ENCODE measurements at places on chromosomes 13 and 19.
A peak's percentile ranks its signal among the peaks of the same experiment; 100 is the strongest.

DNA sequence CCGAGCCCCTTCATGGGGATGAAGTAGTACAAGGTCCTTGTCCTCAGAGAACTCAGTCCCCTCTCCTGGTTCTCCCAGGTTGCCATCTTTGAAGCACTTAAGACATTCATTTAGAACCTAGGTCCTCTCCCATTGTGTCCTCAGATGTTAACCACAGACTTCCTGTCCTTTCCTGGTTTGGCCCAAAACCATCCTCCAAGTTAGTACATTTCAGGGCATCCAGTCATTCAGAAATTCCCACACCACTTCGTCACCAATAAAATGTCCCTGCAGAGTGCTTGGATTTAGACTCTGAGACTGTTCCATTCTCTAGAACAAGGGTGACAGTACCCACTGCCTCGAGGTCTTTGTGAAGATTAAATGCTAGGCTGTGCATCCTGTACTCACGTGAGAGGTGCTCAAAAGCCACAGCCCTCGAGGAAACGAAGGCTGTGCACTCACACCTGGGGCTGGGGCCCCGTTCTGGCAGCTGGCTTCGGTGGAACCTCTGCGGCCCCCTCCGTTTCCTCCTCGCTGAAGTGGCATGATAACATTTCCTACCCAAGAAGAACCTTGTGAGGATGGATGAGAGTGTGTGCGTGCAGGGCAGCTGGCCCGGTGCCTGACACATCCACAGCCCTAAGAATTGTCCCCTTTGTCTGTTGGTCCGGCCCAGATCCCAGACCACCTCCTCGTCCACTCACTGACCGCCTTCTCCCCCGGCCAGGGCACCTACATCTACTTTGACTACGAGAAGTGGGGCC lies 4.7 kb downstream of the LENG1 start:
- peak; percentile 43 for DNase-seq

GRCh38 chr13:111280681-111281585 lies 39.5 kb upstream of the TEX29 start:
- DNase-seq: no peak

DNA sequence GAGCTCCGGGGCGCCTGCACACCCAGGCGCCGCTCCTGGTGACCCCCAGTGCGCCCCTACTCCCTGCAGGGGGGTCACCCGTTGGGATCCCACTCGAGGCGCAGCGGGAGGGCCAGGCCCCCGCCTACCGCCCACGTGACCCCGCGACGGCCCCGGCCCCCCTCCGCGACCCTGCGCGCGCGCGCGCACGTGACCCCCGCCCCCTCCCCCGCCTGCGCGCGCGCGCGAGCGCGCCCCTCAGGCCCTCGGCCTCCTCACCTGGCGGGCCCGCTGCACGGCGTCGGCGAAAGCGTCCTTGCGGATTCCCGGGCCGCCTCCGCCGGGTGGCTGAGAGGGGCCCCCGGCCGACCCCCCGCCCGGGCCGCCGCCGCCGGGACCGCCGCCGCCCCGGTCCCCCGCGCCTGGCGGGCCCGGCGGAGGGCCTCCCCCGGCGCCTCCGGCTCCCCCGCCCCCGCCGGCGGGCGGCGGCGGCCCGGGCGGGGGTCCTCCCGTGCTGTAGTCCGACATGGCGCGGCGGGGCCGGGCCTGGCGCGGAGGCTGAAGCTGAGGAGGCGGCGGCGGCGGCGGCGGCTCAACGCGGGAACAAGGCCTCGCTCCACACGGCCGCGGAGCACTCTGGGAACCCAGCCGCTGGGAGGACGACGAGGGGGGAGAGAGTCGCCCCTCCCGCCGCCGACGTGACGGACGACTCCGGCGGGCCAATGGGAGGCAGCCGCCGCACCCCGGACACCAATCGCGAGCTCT lies at the start of gene KHSRP:
KHSRP (minus strand) TSS at position 617 of the 744 bp plus-strand sequence; CDS start at position 507, 110 bp downstream.
- DNase-seq: peak; percentile 54

GRCh38 chr13:61383111-61383510 lies 32.5 kb downstream of the PCDH20 start:
- no peak for DNase-seq

DNA sequence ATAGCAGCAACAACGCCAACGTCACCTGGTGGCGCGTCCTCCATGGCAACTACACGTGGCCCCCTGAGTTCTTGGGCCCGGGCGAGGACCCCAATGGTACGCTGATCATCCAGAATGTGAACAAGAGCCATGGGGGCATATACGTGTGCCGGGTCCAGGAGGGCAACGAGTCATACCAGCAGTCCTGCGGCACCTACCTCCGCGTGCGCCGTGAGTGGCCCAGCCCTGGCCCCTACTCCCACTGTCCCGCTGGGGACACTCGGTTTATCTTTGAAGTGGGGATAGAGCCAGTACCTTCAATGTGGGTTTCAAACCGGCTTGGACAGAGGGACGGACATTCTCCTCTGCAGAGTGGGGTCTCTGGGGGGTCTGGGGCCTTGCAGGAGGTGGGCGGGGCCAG lies 2.0 kb downstream of the CD79A start:
- DNase-seq: no peak

- no peak for DNase-seq
Observed at GRCh38 chr13:44921931-44922758, 67.1 kb downstream of the NUFIP1 start.

DNA sequence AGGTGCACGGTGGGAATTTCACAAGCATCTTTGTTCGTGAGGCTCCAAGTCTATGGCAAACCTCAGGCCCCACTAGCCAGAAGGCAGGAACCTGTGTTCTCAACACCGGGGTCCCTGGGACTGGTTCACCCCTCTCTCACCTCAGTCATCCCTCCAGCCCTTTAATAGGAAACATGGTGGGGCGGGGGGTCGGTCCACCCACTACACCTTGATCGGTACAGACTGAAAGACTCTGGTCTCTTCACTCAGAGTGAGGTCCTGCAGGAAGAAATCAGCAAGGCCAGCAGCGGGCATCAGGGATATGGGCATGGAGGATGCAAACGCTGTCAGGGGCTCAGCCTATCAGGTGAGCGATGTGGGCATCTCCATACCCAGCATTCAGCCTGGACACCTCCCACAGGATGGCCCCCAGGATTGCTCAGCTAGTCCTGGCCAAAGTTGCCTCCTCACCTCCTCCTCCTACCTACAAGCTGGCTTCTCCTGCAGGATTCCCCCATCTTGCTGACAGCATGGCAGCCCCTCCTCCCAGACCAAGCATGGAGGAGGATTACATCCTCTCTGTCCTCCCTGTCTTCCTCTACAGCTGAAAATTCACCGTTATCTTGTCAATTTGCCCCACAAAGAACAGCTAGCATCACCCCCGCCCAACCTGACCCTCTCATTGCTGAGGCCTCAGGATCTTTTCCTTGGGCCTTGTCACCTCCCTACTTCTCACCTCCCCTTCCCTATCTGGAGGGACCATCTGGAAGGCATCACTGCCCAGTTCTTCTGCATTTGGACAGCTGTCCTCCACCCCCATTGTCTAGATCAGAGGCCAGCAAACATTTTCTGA lies 37.3 kb upstream of the CD33 start:
- DNase-seq: no peak

- DNase-seq: no peak
Observed at GRCh38 chr13:51998723-51999509, 12.3 kb downstream of the ATP7B start.

- no peak for DNase-seq
Observed at GRCh38 chr13:111342721-111343120, 22.3 kb downstream of the TEX29 start.

DNA sequence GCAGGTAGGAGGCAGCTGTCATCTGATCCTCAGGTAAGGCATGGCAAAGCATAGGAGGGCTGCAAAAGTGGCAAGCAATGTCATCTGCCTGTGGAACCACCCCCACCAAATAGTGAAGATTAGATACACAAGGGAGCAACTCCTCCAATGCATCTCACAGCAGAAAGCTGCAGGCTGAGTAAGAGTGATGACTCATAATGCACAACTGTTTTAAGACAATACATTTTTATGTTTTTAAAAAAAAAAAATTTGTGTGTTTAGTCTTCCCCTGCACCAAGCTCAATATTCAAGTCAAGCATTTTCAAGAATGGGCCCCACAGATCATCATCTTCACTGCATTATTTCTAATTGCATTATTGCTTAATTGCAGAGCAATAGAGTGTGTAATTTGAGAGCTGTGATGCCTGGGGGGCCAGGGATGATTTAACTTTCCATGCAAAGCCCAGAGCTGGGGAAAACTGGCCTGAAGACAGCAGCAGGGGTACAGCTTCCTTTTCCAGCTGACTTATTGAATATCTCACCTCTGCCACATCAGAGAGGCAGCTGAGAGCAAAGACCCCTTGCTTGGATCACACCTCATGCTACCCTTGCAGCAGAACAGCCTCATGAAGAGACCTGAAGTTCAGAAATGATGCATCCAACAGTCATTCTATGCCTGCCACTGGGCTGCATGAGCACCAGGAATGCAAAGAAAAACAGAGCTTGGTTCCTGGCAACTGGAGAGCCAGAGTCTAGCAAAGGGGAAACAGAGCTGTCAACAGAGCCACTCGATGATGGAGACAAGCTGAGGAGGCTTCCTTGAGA lies 22.7 kb upstream of the POP4 start:
- DNase-seq: peak; percentile 20

DNA sequence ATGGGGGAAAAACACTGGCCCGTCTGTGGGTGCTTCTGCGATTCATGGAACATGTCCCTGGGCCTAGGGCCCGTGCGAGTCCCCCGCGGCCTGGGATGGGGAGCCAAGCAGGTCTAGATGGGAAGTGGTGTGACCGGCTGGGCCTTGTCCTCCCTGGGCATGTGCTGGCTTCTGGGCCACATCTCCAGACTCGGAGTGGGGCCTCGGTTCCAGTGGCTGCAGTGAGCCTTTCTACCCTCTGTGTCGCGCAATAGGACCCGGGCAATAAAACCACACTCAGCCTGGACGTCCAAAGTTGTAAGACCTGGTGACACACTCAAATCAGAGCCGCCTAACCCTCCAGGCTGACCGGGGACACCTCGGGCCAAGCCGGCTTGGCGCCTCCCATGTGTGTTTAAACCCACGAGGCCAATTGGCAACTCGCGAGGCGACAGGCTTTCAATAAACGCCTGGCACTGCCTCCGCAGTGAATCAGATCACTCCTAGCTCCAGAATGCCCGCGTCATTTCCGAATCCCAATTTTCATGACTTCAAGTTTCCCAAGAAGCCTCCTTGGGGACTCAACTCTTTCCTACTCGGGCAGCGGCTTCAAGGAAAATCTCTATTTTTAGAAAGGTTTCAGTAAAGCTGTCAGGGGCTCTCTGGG lies 57.3 kb downstream of the KLF2 start:
- DNase-seq: no peak

GRCh38 chr13:110155072-110155471 lies 151.9 kb downstream of the COL4A1 start:
- no peak for DNase-seq

DNA sequence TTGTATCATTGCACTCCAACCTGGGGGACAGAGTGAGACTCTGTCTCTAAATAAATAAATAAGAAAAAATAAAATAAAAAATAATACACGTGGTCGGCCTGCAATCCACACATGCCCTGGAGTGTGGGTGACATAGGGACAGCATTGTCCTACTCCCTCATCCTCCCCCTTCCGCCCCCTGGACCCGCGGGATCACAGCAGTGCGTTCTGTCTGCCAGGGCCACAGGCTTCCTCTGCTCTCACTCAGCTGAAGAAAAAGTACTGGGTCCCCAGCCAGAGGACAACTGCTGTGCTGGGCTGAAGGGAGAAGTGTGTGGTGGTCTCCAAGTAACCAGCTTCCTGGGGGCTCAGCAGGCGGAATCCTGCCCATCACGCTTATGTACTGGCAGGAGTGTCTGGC lies 6.3 kb downstream of the BCAT2 start:
- no peak for DNase-seq

DNA sequence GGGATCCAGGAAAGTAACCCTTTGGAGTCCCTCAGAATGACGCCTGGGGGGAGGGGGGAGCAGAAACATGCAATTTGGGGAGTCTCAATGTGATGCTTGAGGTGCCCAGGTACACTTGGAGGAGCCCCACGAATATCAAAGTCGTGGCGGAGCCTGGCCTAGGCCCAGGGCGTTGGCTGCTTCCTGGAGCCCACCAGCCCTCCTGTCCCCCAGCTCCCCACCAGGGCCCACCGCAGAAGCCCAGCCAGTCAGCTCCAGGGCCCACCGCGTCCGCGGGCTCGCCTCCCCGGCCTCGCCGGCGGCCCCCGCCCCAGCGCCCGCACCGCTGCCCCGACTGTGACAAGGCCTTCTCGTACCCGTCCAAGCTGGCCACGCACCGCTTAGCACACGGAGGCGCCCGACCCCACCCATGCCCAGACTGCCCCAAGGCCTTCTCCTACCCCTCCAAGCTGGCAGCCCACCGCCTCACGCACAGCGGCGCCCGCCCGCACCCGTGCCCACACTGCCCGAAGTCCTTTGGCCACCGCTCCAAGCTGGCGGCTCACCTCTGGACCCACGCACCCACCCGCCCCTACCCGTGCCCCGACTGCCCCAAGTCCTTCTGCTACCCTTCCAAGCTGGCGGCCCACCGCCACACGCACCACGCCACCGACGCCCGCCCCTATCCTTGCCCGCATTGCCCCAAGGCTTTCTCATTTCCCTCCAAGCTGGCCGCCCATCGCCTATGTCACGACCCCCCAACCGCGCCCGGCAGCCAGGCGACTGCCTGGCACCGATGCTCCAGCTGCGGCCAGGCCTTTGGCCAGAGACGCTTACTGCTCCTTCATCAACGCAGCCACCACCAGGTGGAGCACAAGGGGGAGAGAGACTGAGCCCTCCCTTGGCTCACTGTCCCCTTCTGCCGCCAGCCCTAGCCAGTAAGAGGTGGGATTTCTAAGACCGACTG lies 2.1 kb downstream of the ZNF575 start:
- DNase-seq: peak; percentile 36
